ENCODE measurements at places on chromosomes 5 and 9. TPM values are rescaled to one million over a fixed set of nuclear protein-coding genes. Genes with fewer than 3 reads are reported as not detected.

The CER1 gene
- not detected for polyA plus RNA-seq

DNA sequence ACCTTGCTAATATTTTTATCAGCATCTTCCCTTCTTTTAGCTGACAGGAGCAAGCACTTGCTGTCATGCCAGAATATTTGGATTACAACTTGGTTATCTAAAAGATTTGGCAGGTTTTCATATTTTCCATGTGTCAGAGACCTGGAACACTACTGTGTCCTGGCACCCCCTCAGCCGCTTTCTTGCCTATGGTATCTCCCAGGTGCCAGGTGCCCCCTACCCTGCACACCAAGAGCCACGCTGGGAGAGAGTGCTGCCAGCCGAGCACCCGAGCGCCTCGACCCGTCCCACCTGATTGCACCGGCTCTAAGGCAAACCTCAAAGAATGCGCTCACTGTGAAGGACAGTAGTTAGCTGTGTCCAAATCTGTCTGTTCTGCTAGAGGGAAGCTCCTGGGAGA, 84.8 kb downstream of the GTF3C4 start:
- DNase-seq: no peak

GRCh38 chr5:39158786-39159185, 60.6 kb downstream of the FYB1 start:
- DNase-seq: no peak

DNA sequence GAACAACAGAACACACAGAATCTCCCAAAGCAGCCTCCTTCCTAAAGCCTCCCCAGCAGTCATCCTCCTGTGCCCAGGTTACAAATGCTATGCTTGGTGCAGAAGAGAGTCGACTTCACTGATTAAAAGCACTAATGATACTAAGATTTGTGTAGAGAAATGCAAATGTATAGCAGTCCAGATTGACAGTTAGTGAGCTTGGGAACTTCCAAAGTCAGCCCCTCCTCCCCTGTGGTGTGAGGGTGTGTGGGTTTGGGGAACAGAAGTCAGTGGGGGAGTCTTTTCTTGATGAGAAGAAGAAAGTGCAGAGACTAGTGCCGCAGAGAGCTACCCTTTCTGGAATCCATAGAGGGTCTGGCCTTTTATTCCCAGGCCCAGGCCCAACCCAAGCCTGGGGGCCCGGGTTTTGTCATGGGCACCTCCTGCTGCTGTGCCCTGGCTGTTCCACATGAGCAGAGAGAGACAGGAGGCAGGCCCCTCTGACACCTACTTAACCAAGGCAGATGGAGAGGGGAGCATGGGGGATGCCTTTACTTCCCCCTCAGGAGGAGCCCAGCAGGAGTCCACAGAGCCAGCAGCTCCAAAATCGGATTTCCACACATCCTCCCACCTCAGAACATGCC, 173.3 kb downstream of the DENND1A start:
- DNase-seq: no peak

DNA sequence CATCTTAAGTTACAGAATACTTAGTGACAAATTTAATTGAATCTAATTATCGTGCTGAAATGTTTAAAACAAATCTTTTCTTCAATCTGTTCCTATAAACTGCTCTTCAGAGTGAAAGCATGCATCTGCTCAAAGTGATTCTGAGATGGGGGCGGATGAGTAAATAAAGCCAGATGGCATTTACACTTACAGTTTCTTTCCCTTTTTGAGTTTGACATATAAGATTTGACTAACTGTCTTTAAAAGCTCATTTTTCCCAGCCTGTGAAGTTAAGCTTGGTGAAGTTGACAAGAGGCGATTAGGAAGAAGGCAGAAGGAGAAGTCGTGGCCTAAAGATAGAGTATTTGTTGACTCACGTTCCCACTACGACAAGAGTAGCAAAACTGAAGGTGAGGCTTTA, 137.4 kb downstream of the LPAR1 start:
- DNase-seq: no peak

DNA sequence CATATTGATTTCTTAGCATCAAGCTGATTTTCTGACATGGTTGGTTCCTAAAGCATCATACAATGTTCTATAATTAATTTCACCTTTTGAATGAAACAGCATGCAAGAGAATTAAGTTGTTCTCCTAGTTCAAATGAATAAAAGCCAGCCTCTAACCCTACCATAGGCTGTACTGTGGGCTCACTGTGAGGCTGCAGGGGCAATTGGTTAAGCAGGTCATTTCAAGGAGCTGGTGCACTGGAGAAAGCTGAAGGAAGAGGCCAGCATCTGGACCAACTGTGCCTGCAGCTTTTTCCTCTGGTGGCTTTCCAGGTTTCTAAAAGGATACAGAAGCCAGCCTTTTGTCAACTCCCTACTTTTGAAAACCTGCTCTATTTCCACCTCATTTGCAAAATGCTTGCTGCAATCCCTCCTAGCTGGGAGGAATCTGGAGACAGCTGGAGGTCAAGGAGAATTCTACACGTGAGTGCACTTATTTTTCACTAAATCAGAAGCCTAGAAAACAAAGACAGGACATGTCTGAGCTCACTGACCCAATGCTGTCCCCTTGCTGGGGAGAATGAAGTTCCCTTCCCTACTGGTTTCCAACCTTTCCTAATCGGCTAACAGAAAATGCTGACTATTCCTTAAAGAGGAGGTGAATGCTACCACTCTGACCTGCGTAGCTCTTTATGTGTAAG, 158.9 kb downstream of the APBA1 start:
- no peak for DNase-seq
